ENCODE measurements at places on chromosomes 1 and 21. TPM values are rescaled to one million over a fixed set of nuclear protein-coding genes. Genes with fewer than 3 reads are reported as not detected.

DNA sequence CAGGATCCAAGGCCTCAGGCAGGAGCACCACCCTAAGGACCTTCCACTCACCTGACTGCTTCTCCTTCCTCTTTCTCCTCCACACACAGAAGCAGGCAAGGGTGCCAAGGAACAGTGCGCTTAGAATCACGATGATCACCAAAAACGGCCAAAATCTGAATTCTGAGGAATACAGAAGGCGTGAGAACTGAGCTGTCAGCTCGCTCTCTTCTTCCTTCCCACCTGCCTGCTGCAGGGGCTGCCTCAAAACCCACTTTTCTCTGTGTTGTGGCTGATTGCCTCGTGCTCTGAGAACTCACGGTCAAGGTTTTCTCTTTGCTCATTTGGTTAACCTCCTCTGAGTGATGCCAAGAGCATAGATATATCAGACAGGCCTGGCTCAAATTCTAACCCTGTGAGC is 23.8 kb downstream of the CD244 start:
- H3K4me1 ChIP-seq, result no peaks in the 10 kb centered on the region
- H3K36me3 ChIP-seq, result no peaks in the 10 kb centered on the region
- no peaks in the 10 kb centered on the region for H3K27me3 ChIP-seq
- H3K4me3 ChIP-seq, result no peak overlapping the region
- no peak for DNase-seq
- no peak overlapping the region for H3K27ac ChIP-seq

DNA sequence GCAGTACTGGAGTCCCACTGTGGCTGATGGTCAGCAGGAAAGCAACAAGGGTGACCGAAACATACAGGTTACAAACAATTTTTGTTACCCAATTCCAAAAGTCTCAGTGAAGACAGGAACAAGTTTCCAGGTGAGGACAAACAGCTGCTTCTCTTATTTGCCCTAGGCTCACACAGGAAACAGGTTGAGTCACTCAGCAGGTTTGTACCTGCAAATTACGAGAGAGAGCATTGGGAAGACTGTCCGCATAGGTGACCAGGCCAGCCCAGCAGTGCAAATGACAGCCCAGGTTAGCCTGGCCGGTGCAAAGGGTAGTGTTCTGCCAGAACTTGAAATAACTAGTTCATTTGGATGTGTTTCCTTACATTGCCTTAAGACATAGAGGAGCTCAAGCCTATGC is 40.0 kb upstream of the DSCAM start:
- H3K27me3 ChIP-seq, result peaks cover 68% of the 10 kb centered on the region
- H3K4me3 ChIP-seq, result no peak overlapping the region
- no peak for DNase-seq

DNA sequence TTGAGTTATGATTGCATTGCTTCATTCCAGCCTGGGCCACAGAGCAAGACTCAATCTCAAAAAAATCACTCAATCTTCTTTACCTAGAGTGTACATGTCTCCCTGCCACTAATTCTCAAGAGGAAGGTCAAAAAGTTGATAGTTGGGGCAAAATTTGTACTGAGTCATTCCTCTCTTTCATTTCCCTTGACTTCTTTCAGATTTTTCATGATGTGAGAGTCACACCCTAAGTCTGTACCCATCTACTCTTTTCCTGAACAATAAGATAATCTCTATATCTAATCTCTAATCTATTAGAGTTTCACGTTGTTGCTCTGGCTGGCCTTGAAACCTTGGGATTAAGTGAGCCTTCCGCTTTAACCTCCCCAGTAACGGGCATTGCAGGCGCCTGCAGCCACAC is 1.1 kb upstream of the BRDT start:
- no peak overlapping the region for H3K4me3 ChIP-seq
- no peak for DNase-seq

DNA sequence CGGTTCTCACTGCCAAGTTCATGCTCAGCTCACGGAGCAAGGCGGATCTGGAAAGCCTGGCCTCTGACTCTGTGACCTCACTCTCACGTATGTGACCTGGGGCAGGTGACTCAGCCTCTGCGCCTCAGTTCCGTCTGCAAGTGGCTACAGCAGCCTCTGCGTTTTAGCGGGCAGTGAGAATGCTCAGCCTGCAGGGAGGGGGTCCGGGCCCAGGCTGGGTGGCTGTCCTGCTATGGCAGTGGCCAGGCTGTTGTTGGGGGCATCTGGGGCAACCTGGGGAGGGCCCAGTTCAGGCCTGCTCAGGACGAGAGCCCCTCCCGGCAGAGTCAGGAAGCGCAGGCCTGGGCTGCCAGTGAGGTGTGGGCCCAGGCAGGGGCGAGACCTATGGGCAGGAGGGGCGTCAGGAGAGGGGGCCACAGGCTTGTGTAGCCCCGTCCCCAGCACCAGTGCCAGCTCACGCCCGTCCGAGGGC is 27.9 kb downstream of the ARHGEF16 start:
- no peak overlapping the region for H3K27ac ChIP-seq
- H3K27me3 ChIP-seq, result no peaks in the 10 kb centered on the region
- H3K4me1 ChIP-seq, result no peaks in the 10 kb centered on the region
- no peaks in the 10 kb centered on the region for H3K36me3 ChIP-seq

DNA sequence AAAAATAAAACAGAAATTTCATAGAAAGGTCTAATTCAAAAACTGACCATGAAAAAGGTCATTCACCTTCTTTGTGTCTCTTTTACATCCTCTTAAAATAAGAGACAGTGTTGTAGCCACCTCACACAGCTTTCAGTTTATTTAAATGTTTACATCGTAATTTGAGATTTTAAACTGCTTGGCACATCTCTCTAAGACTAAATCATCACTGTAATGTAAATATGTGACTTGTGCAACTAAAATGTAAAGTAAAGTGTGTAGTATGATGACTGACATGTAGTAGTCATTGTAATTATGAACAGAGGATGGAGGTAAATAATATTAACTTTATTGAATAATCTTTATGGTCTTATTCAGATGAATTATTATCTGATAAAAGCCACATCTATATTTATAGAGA is 283.9 kb downstream of the KCNT2 start:
- no peak for DNase-seq
- H3K4me3 ChIP-seq, result no peak overlapping the region
- H3K27me3 ChIP-seq, result no peaks in the 10 kb centered on the region
- H3K27ac ChIP-seq, result no peak overlapping the region

GRCh38 chr1:219999821-220000220 is 46.5 kb downstream of the EPRS1 start:
- H3K4me3 ChIP-seq, result no peak overlapping the region
- no peak overlapping the region for H3K27ac ChIP-seq
- DNase-seq, result no peak
- peaks cover 70% of the 10 kb centered on the region for H3K36me3 ChIP-seq
- no peaks in the 10 kb centered on the region for H3K27me3 ChIP-seq

- no peak overlapping the region for H3K4me3 ChIP-seq
- H3K36me3 ChIP-seq, result no peaks in the 10 kb centered on the region
- no peaks in the 10 kb centered on the region for H3K4me1 ChIP-seq
- no peaks in the 10 kb centered on the region for H3K27me3 ChIP-seq
These were observed 2.3 kb downstream of the ACTL8 start for GRCh38 chr1:17757426-17757825.

DNA sequence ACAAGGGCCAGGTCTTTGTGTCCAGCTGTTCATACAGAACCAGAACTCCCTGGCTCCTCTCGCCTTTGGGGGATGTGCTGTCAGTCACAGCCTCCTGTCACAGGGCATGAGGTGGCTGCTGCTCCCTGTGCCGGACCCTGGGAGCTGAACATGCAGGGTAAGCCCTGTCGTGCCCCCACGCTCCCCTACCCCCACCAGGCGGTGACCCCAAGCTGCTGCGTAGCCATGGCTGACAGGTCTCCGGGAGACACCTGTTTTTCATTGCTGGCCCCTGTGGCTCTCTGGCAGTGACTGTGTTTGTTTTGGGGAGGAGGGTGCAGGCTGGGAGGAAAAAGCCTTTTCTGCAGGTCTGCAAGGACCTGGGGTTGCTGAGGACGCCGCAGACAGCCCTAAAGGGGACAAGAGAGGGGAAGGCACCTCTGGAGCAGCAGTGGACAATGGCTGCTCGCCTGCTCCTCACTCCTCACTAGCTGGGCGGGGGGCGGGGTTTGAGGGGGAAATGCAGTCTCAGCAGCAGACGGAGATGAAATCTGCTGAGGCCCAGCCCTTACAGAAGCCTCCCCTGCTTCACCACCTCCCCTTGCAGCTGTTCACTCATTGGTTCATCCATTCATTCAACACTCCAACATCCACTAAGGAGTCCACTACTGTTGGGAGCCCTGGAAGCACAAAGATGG is 81.4 kb downstream of the TRABD2B start:
- no peaks in the 10 kb centered on the region for H3K27me3 ChIP-seq
- DNase-seq, result peak; percentile 64
- H3K27ac ChIP-seq, result no peak overlapping the region
- H3K4me1 ChIP-seq, result no peaks in the 10 kb centered on the region
- H3K36me3 ChIP-seq, result peaks cover 13% of the 10 kb centered on the region
- H3K4me3 ChIP-seq, result no peak overlapping the region

GRCh38 chr1:32992489-32993323 is 28.1 kb upstream of the RNF19B start:
- H3K36me3 ChIP-seq, result no peaks in the 10 kb centered on the region
- no peak overlapping the region for H3K27ac ChIP-seq
- peaks cover 8% of the 10 kb centered on the region for H3K4me1 ChIP-seq
- DNase-seq, result peak; percentile 97
- H3K4me3 ChIP-seq, result no peak overlapping the region

DNA sequence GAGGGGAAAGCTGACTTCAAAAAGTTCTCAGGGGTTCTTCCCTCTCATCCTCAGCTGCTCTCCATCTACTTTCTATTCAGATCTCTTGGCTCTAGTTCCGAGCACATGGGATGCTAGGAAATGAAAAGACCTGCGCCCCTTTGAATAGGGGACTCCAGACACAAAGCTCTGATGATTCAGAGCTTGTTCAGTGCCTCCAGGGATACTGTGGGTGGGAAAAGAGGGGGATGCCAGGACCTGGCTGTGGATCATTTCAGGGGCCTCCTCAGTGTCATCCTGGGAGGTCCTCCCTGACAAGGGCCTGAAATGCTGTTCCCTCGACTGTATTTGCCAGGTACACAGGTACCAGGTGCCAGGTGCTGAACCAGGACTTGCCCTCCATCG is 943 bp upstream of the KIAA0040 start:
- H3K27ac ChIP-seq, result no peak overlapping the region
- DNase-seq, result no peak
- peak overlapping the region; percentile 94 for H3K4me3 ChIP-seq
- no peaks in the 10 kb centered on the region for H3K36me3 ChIP-seq
- H3K27me3 ChIP-seq, result peaks cover 31% of the 10 kb centered on the region

DNA sequence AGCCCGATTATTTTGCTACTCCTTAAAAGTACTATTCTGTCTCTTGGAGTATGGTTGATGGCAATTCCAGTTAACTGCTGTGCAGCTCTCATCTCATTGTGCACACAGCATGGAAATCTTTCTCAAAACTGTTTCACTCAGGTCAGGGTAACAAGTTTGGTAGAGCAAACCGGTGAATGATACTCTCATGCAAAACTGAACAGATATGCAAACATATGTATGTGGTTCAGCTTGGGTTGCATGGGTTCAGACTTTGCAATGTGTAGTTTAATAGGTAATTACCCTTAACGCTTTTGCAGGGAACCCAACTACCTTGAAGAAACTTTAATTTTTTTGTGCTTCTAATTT is 2.2 kb downstream of the GADD45A start:
- H3K36me3 ChIP-seq, result peaks cover 32% of the 10 kb centered on the region
- DNase-seq, result no peak
- peak overlapping the region; percentile 91 for H3K4me3 ChIP-seq

DNA sequence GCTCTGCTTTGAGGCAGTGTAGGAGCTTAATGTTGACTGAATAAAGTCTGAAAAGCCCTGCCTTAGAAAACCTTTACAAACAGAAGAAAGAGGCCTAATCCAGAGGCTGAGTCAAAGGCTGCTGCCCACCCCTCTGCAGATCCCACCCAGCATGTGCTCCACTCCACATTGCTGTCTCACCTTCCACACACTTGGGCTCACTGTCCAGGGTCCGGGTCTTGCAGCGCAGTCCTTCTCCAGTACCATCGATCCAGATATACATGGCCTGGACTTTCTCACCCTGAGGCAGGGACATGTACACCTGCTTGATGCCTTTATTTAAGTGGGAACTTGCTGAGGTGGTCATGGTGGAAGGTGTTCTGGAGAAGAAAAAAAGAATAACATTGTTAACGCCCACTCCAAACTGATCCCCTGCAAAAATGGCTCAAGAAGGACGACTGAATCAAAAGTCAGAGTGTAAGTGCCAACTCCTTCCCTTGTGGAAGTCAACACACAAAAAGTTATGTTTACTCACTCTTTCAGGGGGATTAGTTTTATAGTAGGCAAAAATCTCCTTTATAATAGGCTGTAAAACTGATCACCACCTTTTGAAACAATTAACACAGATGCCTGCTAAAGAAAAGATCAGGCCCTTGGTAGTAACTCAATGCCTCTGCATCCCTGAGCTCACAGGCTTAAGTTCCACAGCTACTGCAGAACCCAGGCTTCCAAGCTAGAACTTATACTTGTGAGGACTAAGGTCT is 3.0 kb downstream of the GLUL start:
- peak overlapping the region; percentile 97 for H3K4me3 ChIP-seq
- no peak for DNase-seq
- H3K4me1 ChIP-seq, result peaks cover 7% of the 10 kb centered on the region
- H3K36me3 ChIP-seq, result peaks cover 67% of the 10 kb centered on the region
- H3K27me3 ChIP-seq, result no peaks in the 10 kb centered on the region

- H3K4me3 ChIP-seq, result peak overlapping the region; percentile 90
- no peak overlapping the region for H3K27ac ChIP-seq
- no peaks in the 10 kb centered on the region for H3K4me1 ChIP-seq
- no peaks in the 10 kb centered on the region for H3K36me3 ChIP-seq
- DNase-seq, result peak; percentile 82
- no peaks in the 10 kb centered on the region for H3K27me3 ChIP-seq
These were observed 1.4 kb downstream of the PTPRF start for GRCh38 chr1:43531906-43532584.

- H3K27me3 ChIP-seq, result no peaks in the 10 kb centered on the region
- peaks cover 4% of the 10 kb centered on the region for H3K4me1 ChIP-seq
- peak overlapping the region; percentile 24 for H3K27ac ChIP-seq
- H3K4me3 ChIP-seq, result no peak overlapping the region
These were observed 22.9 kb downstream of the HTR1D start for GRCh38 chr1:23194119-23194984.

- no peaks in the 10 kb centered on the region for H3K27me3 ChIP-seq
- DNase-seq, result no peak
- no peaks in the 10 kb centered on the region for H3K36me3 ChIP-seq
- H3K4me3 ChIP-seq, result no peak overlapping the region
- no peaks in the 10 kb centered on the region for H3K4me1 ChIP-seq
These were observed 6.3 kb upstream of the SRARP start for GRCh38 chr1:15997637-15998280.

- no peaks in the 10 kb centered on the region for H3K36me3 ChIP-seq
- H3K27me3 ChIP-seq, result no peaks in the 10 kb centered on the region
- peak; percentile 26 for DNase-seq
- no peak overlapping the region for H3K27ac ChIP-seq
- peaks cover 21% of the 10 kb centered on the region for H3K4me1 ChIP-seq
These were observed 55.3 kb downstream of the NTPCR start for GRCh38 chr1:233005703-233006102.

Gene LAMB3
- 0.53 TPM for total RNA-seq

Gene PAQR6
- total RNA-seq, result 18.5 TPM

Gene PRRX1
- not detected for total RNA-seq

Gene TNFRSF14
- total RNA-seq, result 1.2 TPM

Gene PLA2G2F
- not detected for total RNA-seq

Gene GFI1
- 0.27 TPM for total RNA-seq

Gene MAGI3
- total RNA-seq, result 27.4 TPM
